A549 treated with GW870086 at 1 μM for 4 hours (cell line): ENCODE measurements at places on chromosomes 1 and 21. TPM values are rescaled to one million over a fixed set of nuclear protein-coding genes. Genes with fewer than 3 reads are reported as not detected.

GBP4 gene
- 0.02 to 0.05 TPM (median 0.02 TPM) in 3 of 5 replicates, not detected in the others for total RNA-seq

PADI2 gene
- total RNA-seq = 0.87 to 1.5 TPM (median 1.00 TPM) in 5 replicates

TTC39A gene
- 1.4 to 2.7 TPM (median 1.8 TPM) in 5 replicates for total RNA-seq

CHI3L2 gene
- total RNA-seq = 0.42 to 0.79 TPM (median 0.54 TPM) in 4 of 5 replicates, not detected in the other

KCNK2 gene
- 0.05 to 0.11 TPM (median 0.09 TPM) in 3 of 5 replicates, not detected in the others for total RNA-seq

CA6 gene
- not detected in 5 replicates for total RNA-seq

LCE1D gene
- total RNA-seq = not detected in 5 replicates

NFASC gene
- total RNA-seq = 0.89 to 1.5 TPM (median 1.1 TPM) in 5 replicates

TRNP1 gene
- total RNA-seq = 182 to 276 TPM (median 255 TPM) in 5 replicates
